ENCODE measurements at places on chromosomes 3 and 15. TPM values are rescaled to one million over a fixed set of nuclear protein-coding genes. Genes with fewer than 3 reads are reported as not detected.

SNTN gene
- total RNA-seq, result not detected

CLEC3B gene
- 6.8 TPM for total RNA-seq

EAF2 gene
- total RNA-seq, result 2.7 TPM

CELF6 gene
- 4.2 TPM for total RNA-seq

SNURF gene
- 10.3 TPM for total RNA-seq

SLC2A2 gene
- total RNA-seq, result 0.18 TPM

CLDN18 gene
- not detected for total RNA-seq

- no peaks in the 10 kb centered on the region for H3K27me3 ChIP-seq
- no peak overlapping the region for H3K4me3 ChIP-seq
- no peak overlapping the region for H3K27ac ChIP-seq
- H3K36me3 ChIP-seq, result no peaks in the 10 kb centered on the region
- peaks cover 19% of the 10 kb centered on the region for H3K4me1 ChIP-seq
These were observed 242.6 kb upstream of the TOPAZ1 start for GRCh38 chr3:43998836-43999727.

- no peaks in the 10 kb centered on the region for H3K27me3 ChIP-seq
- DNase-seq, result no peak
- no peak overlapping the region for H3K4me3 ChIP-seq
- no peak overlapping the region for H3K27ac ChIP-seq
These were observed 237.0 kb upstream of the LRTM1 start for GRCh38 chr3:55164876-55165275.

DNA sequence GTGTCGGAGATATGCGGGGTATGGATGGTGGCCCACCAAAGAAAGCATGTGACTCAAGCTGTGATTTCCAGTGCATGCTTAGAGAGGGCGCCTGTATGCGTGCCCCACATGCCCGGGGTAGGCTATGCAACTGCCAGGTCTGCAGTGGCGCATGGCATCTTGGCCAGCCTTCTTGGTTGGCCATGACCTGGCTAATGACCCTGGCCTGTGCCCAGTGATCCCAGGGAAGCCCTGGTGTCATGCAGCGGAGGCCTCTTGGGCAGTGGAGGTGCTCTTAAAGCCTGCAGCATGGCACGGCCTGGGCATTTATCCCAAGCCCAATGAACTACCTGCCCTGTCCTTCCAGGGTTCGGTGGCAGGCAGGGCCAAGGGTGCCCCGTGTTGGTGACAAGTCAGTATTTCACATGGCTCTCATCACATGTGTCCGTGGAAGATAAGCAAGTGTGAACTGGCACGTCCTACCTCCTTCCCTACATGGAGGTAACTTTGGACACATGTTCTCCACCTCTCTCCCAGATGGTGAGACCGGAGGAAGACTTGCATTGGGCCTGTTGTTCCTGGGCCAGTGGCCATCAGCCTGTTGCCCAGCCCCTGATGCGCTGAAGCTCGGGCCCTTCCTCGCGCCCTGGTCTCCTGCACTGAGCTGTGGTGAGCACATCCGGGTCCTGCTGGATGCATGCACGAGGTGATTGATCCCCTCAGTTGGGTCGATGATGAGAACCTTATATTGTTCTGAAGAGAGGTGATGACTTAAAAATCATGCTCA, 192.0 kb downstream of the UBE3A start:
- H3K27ac ChIP-seq, result no peak overlapping the region
- no peaks in the 10 kb centered on the region for H3K36me3 ChIP-seq
- H3K4me1 ChIP-seq, result no peaks in the 10 kb centered on the region
- peak; percentile 17 for DNase-seq

DNA sequence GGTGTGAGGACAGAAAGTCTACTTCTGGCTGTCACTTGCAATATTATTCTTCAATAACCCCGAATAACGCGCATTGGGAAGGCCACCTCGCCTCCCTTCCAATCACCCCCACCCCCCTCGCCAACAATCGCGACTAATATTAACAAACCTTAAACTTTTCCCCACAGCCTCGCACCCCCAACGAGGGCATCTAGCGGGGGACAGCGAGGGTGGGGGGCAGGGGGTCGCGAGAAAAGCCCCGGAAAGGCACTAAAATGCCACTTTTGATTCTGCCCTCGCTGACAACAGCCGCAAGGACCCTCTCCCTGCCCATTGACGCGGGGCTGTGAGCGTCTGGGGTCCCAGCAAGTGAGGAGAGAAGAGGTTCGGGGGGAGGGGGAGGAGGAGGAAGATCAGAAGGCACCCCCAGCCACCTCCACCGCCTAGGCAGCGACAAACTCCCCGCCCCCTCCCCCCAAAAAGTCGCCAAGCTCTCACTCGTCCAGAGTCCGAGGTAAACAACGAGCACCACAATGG, 868 bp downstream of the SATB1 start:
- no peaks in the 10 kb centered on the region for H3K4me1 ChIP-seq
- H3K36me3 ChIP-seq, result no peaks in the 10 kb centered on the region
- no peak for DNase-seq
- peak overlapping the region; percentile 91 for H3K4me3 ChIP-seq

- DNase-seq, result peak; percentile 79
- no peaks in the 10 kb centered on the region for H3K36me3 ChIP-seq
- H3K4me3 ChIP-seq, result no peak overlapping the region
- H3K4me1 ChIP-seq, result no peaks in the 10 kb centered on the region
- no peak overlapping the region for H3K27ac ChIP-seq
- no peaks in the 10 kb centered on the region for H3K27me3 ChIP-seq
These were observed 49.0 kb downstream of the KY start for GRCh38 chr3:134601539-134602439.

DNA sequence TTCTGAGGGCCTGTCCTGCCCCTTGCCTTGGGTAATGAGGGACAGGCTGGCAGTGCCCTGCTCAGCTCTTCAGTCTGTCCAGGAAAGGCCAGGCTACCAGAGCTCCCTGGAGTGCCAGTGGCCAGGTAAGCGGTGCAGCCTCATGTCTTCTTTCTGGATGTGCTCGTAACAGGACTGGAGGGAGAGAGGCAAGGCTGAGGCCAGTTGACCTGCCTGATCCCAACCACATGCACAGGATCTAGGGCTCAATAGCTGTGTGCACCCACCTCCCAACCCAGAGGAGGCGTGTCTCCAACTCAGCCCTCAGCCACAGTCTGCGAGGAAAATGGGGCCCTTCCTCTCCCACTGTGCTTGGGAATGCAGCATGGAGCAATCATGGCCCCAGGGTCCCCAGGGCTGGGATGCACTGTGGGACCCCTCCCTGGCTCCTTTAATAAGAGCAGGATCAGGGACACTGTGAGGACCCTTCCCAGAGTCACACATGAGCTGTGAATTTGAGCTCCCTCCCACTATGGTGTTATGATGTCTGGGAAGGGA, 22.5 kb downstream of the ALS2CL start:
- no peak for DNase-seq
- no peaks in the 10 kb centered on the region for H3K27me3 ChIP-seq
- no peak overlapping the region for H3K4me3 ChIP-seq
- H3K36me3 ChIP-seq, result no peaks in the 10 kb centered on the region

- no peaks in the 10 kb centered on the region for H3K27me3 ChIP-seq
- H3K27ac ChIP-seq, result no peak overlapping the region
These were observed 23.9 kb downstream of the RBPMS2 start for GRCh38 chr15:64751464-64751863.

- H3K4me3 ChIP-seq, result no peak overlapping the region
- no peaks in the 10 kb centered on the region for H3K27me3 ChIP-seq
- H3K27ac ChIP-seq, result no peak overlapping the region
- DNase-seq, result no peak
- peaks cover 13% of the 10 kb centered on the region for H3K4me1 ChIP-seq
- no peaks in the 10 kb centered on the region for H3K36me3 ChIP-seq
These were observed 280.8 kb upstream of the ROPN1 start for GRCh38 chr3:124272605-124273151.

GRCh38 chr3:16908896-16909295, 24.1 kb downstream of the PLCL2 start:
- no peak overlapping the region for H3K4me3 ChIP-seq
- no peaks in the 10 kb centered on the region for H3K36me3 ChIP-seq
- DNase-seq, result no peak
- H3K27me3 ChIP-seq, result no peaks in the 10 kb centered on the region
- H3K27ac ChIP-seq, result no peak overlapping the region
- peaks cover 22% of the 10 kb centered on the region for H3K4me1 ChIP-seq

DNA sequence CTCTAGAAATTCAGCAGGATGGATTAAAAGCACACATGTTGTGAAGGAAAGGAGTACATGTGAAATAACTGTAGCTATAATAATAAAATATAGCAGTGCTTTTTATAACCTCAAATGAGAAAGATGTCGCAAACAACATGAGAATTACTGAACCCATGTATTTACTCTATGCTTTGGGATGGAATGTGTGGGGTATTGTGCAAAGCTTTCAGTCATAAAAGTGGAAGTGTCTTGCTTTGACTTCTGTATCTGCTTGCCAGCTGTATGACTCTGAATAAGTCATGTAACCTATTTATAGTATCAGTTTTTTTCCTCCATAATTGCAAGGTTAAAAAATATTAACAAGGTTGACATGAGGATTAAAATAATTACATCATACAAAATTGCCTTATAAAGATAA, 519.3 kb upstream of the CADM2 start:
- no peak overlapping the region for H3K4me3 ChIP-seq
- H3K27ac ChIP-seq, result no peak overlapping the region
- no peaks in the 10 kb centered on the region for H3K27me3 ChIP-seq
- DNase-seq, result no peak
- no peaks in the 10 kb centered on the region for H3K4me1 ChIP-seq
- H3K36me3 ChIP-seq, result no peaks in the 10 kb centered on the region

DNA sequence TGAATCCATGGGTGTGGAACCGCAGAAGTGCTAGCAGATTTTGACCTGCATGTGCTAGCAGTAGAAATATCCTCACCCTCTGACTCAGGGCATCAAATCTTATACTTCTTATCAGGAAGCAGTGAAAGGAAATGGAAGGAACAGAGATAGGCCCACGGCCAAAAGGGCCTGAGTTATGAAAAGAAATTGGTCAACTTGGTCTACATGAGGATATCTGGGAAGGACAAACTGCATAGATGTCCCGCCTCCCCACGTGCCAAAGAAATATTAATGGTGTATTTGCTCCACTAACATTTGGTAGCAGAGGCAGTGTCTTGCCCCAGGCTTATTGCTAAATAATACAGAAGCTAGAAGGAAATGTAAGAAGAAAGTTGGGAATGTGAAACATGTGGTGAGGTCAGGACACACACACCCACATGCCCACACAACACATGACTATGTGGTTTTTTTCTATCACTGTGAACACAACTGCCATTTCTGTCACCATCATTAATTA, 93.6 kb upstream of the COL8A1 start:
- DNase-seq, result no peak
- peaks cover 5% of the 10 kb centered on the region for H3K4me1 ChIP-seq
- no peaks in the 10 kb centered on the region for H3K27me3 ChIP-seq
- H3K27ac ChIP-seq, result no peak overlapping the region

DNA sequence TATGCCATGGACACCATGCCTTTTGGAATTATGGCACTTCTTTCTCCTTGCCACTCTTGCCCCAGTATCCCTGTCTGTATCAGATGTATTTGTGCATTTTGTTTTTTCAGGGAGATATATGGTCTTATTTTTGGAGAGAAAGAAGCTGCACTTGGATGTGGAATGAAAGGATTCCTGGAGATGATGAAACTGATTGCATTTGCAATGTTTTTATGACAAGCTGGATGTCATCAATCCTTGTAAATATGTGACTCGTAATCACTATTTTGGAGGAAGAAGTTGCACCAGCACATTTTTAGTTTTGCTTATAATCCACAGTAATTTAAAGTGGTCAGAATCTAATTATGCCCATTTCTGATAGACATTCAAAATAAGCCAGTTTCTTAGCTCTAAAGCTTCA, 165.0 kb downstream of the NR1D2 start:
- H3K27me3 ChIP-seq, result no peaks in the 10 kb centered on the region
- H3K27ac ChIP-seq, result no peak overlapping the region
- H3K36me3 ChIP-seq, result no peaks in the 10 kb centered on the region
- no peak for DNase-seq

DNA sequence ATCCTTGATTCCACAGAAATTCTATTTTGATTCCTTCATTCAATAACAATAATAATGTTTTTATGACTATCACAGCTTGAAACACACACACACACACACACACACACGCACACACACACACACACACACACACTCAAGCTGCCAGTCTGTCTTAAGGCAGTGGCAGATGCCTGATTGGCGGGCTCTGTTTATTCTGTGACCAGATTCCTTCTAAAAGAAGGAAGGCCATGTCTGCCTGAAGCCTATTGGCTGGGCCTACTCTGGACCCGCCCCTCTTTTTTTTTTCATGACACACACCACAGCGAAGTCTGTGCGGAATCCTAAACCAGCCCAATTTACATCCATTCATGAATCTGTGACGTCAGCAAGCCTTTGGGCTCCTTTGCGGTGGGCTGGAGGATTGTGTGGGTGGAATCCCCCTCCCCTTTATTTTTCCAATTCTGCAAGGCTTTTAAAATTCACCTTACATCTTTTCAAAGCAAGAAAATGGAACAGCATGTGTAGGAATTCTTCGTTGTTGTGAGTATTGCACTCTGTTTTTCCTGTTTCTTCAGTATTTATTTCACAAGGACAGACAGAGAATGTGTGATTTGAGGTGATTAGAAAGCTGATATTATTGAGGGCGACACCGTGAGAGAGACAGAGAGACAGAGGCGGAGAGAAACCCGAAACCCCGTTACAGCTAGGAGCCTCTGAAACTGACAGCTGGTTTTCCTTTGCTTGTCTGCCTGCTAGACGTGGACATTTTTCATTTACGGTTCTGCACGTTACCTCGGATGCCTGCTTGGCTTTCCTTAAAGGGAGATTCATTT, at the start of gene MAP3K13:
TSS of gene MAP3K13 (plus strand) at position 287 of the 812 bp plus-strand sequence. CDS start 65,446 bp downstream, outside the sequence.
- H3K4me1 ChIP-seq, result no peaks in the 10 kb centered on the region
- H3K36me3 ChIP-seq, result no peaks in the 10 kb centered on the region
- no peaks in the 10 kb centered on the region for H3K27me3 ChIP-seq
- peak within 1 kb of the TSS; percentile 47 for H3K4me3 ChIP-seq
- peak within 1 kb of the TSS; percentile 52 for H3K27ac ChIP-seq

GRCh38 chr3:115190747-115191146, 43.7 kb upstream of the ZBTB20 start:
- no peaks in the 10 kb centered on the region for H3K36me3 ChIP-seq
- H3K4me1 ChIP-seq, result no peaks in the 10 kb centered on the region
- no peak overlapping the region for H3K27ac ChIP-seq
- no peaks in the 10 kb centered on the region for H3K27me3 ChIP-seq
- H3K4me3 ChIP-seq, result no peak overlapping the region

GRCh38 chr3:124858275-124858674, 28.9 kb downstream of the ITGB5 start:
- no peak overlapping the region for H3K27ac ChIP-seq
- no peaks in the 10 kb centered on the region for H3K27me3 ChIP-seq
- no peak overlapping the region for H3K4me3 ChIP-seq
- peaks cover 9% of the 10 kb centered on the region for H3K4me1 ChIP-seq
- DNase-seq, result no peak

- no peak overlapping the region for H3K4me3 ChIP-seq
- H3K4me1 ChIP-seq, result no peaks in the 10 kb centered on the region
- H3K27me3 ChIP-seq, result no peaks in the 10 kb centered on the region
- H3K27ac ChIP-seq, result no peak overlapping the region
- H3K36me3 ChIP-seq, result no peaks in the 10 kb centered on the region
These were observed 6.1 kb upstream of the HHATL start for GRCh38 chr3:42708611-42709151.

GRCh38 chr15:71052356-71052755, 62.9 kb upstream of the THSD4 start:
- no peaks in the 10 kb centered on the region for H3K4me1 ChIP-seq
- no peak for DNase-seq
- H3K4me3 ChIP-seq, result no peak overlapping the region
- no peaks in the 10 kb centered on the region for H3K36me3 ChIP-seq
- H3K27me3 ChIP-seq, result no peaks in the 10 kb centered on the region
- no peak overlapping the region for H3K27ac ChIP-seq

Measured in ovary (tissue), 10 donors.